IPS DF 6.9 (cell line): ENCODE measurements at places on chromosomes 2 and 18.

GRCh38 chr2:75238670-75239330, 39.5 kb upstream of the TACR1 start:
- DNase-seq, result no peak

GRCh38 chr2:136068581-136069227, 49.2 kb downstream of the CXCR4 start:
- no peak for DNase-seq

DNA sequence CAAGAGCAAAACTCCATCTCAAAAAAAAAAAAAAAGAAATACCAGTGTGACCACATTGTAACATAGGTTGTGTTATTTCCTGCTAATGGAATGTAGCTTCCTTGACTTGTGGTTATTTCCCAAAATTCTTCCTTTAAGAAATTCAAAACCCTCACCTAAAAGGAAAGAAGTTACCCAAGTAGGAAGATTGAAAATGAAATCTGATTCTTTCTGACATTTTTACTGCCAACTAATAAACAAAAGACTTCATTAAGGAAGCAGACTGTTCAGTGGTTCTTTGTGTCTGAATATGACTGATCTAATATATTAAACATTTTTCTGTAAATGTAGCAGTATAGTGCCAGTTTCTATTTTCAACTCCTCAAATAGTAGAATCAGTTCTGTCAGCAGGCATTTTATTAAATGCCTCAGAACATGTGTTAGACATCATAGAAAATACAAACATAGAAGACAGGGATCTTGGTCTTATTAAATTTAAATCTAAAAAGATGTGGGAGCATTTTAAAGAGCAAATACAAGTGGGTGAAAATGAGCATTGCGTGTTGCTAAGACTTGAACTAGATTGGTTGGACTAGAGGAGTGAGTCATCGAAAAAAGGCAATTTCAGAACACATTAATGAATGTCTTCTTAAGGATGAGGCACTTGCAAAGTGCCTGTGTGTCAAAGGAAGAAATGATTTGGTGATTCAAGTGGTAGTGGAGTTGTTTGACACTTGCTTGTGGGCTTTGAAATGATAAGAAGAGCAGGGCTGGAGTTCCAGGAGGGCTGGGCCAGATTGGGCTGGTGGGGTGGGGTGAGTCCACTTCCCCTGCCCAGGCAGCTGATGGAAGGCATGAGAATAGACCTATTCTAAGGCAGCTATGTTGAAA, 53.4 kb downstream of the PKP4 start:
- DNase-seq, result no peak

DNA sequence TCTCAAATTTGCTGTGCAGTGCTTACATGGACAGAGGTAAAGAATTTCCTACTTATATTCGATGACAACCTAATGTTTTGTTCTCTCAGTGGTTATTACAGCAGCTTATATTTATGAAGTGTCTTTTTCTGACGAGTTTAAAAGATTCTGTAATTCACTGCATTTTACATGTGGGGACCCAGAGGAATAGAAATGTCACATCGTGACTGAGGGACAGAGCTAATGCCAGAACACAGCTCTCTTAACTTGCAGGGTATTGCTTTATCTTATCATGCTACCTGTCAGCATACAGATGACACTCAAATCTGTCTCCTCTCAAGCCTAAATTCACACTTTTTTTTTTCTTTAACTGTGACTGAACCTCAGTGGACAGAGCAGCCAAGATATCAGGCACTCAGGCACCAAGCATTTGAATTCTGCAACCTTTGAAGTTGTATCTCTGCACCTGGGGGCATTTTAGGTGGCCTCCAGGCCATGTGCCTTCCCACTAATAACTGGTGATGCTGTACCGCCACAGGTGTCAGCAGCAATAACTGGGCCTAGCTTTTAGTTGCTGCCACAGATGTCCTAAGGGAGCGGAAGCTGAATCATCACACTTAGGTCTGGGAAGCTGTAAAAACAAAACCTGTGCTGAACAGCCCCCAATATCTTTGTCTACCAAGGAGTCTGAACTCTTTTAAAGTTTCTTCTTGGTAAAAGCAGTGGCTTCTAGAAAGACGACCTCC, 315.8 kb upstream of the NRP2 start:
- no peak for DNase-seq

GRCh38 chr2:9681427-9681817, 50.6 kb upstream of the YWHAQ start:
- DNase-seq, result no peak

DNA sequence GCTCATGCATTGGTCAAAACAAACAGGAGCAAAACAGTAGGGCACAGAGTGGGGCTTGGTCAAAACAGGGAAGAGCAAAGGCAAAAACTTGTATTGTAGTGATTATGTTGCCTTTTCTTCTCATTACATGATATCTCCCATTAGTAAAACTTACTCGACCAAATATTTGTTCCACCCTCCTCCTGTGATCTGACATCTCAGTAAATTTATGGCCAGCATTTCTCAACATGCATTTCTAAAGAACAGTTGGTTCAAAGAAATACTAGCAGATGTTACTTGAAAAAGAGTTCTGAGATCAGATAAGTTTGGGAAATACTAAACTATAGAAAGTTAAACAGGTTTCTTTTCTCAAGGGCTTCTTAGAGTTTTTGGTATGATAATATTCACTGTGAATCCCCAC, 423.1 kb downstream of the FIGN start:
- DNase-seq, result no peak

GRCh38 chr2:21656330-21657075, 532.7 kb downstream of the TDRD15 start:
- DNase-seq, result no peak

DNA sequence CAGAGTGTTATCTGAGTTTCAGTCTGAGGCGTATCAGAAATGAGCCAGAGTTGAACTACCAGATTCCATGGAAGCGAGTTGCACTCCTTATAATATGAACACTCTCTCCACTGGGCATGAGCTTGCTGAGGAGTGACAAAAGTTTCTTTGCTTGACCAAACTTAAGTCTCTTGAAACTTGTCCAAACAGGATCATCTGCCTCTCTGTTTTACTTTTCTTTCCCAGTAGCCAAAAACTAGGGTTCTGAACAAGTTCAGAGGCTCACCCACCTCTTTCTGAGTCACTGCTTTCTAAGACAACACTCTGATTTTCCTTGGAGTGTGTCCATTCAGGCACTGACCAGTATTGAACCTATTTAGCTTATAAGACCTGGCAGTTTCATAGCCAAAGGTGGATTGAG, 233.2 kb upstream of the TCF4 start:
- DNase-seq, result no peak

- no peak for DNase-seq
These were observed 109.8 kb downstream of the DSEL start for GRCh38 chr18:67406714-67407113.

DNA sequence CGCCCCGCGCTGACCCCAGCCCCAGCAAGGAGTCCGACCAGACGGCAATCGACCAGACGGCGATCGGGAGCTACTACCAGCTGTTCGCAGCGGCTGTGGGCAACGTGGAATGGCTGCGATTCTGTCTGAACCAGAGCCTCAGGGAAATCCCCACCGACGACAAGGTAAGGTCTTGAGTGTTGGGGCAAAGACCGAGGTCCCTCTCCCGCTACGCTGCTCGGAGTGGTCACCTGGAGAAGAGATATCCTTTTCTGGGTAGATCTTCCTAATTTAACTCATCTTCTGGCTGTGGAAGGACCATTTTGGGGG, 704 bp downstream of the ANKRD53 start:
- DNase-seq, result no peak

- no peak for DNase-seq
These were observed 20.0 kb downstream of the TEX44 start for GRCh38 chr2:231612456-231613330.

DNA sequence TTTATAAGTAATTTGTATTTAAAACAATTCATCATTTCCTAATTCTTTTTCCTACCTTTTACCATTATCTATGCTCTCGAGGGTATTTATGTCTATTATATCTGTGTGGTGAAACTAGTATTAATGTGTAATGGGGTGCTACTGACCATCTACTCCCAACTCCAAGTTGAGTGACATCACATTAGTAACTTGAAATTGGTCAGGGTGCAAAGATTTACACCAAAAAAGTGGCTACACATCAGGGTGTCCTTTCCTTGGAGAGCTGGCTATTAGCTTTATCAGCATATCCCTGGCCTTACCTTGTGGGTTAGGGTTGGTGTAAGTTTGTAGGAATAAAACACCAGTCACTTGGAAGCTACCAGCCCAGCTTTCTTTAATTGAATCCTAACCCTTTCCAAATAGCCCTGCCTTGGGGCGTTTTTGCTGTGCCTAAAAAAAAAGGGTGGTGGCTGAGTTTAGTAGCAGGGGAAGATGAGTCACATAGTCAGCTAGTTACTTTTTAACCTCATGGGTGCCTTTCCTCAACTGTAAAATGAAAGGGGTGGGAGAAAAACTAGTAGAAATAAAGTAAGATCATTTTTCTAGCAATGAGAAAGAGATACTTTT, 14.0 kb downstream of the ANXA4 start:
- DNase-seq, result no peak

DNA sequence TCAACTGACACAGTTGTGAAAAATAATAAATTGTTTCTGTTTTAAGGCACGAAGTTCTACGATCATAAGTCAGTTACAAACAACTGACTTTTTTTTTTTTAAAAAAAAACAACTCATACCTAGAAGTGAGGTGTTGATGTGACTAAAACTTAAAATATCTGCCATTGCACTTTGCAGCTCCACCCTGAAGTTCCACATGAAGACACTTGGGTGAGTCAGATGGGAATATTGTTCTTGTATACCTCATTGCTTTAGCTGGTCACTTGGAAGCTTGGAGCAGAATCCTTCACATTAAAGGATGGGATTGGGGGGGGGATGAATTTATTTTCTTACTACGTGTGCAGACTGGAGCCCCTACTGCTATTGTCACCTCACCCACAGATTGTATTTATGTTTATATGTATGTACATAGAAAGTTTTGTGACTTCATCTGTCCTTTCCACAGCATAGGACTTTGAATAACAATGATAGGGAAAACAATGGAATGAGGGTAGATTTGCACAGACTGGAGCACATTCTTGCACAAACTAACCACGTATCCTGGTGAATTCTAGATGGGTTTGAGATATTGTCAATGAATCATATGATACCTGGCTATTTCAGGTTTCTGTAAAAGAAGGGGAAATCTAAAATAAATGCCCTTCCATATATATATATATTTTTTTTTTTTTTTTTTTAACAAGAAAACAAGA, 57.9 kb upstream of the ARHGAP15 start:
- no peak for DNase-seq

DNA sequence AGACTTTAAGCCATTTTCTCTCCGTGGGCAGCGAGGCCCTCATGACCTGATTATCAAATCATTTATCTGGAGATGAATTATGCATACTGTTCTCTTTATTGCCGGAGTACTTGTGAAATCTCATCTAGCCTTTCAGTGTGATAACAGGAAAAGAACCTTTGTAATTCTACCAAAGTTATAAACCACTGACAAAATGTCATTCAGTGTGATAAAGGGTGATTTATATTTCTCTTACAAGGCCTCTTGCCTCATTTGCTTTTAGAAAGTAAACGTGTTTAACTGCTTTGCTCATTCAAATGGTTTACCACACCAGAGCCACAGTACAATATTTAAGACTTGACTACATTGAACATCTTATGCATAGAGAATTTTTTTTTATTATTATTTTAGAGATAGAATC, 13.8 kb downstream of the MTCL1 start:
- DNase-seq, result no peak

DNA sequence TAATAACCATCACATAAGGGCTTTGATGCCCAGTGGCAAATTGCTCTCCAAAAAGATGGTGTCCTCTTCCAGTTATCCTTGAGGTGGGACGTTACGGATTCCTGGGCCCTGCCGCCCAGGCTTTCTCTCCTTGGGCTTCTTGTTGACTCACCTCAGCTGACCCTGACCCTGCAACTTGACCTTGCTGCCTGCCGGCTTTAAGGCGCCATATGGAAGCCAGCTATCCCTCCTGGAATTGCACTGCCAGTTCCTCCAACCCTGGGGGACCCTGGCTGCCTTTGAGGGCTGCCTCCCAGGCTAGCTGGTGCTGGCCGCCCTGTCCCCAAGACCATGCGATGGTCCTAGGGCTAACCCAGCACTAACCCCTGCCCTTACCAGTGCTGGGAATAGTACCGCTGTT, 28.3 kb upstream of the B3GNT7 start:
- no peak for DNase-seq

DNA sequence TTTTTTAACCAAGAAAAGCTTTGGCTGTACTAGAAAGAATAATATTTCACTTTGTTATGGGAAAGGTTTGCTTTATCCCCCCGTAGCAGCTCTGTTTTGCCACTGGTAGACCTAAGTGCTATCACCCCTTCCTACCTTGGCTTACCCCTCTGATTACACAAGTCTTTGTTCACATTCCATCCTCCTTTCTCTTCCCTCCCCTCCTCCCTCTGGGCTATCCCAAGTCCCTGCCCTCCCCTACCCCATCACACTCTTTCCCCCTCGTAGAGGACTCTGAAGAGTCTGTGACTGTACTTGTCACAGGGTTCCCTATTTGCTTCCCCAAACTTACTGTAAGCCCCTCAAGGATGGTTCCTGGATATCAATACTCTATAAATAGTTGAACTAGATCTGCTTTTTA, 152.9 kb upstream of the NOSTRIN start:
- no peak for DNase-seq

DNA sequence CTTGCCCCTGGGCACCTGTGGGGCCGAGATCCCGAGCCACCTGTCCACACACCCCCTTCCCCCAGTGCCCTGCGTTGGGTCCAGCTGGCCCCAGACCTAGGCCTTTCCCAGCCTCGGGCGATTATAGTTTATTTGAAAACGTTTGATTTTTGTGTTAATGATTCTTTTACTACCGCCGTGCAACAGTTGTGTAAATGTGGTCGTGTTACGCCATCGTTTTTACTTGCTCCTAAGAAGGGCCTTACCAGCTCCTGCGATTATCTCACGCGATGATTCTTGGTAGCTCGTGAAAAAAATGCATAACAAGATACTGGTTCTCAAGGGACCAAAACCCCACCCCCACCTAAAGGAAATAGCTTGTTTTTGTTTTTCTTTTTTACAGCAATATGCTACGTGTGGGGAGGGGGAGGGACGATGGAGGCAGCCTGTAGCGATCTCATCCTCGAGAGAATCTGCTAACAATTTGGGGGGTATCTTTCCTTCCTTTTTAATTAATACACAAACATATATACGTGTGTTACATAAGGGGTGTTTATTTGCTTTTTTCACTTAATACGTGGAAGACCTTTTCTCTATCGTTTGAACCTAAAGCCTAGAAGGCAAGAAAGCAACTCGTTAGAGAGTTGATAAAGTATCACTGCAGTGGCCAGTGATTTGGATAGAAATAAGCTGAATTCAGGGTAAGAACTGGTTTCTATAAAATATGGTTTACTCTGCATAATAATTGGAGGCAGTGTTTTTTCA, 1.0 kb downstream of the ZDBF2 start:
- no peak for DNase-seq

DNA sequence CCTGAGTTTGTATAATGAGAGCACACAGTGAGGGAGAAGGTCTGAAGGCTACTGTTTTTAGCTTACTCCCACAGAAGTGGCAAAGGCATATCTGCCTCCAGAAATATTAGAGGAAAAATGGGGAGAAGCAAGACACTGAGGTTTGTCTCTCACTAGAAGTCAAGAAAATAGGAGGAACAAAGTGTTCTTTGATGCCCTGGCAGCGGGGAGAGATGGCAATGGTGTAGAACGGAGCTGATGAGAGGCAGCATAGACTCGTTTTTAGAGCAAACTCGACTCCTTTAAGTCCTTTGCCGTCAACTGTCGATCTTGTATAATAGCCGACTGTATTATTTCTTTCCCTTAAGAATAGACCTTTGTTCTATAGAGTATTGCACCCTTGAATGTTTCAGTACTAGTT, 73.8 kb downstream of the ANKRD44 start:
- DNase-seq, result no peak

GRCh38 chr18:48973731-48974130, 23.0 kb upstream of the SMAD7 start:
- no peak for DNase-seq
